ENCODE measurements at places on chromosomes 16 and 17.

- no peak for DNase-seq
These were observed 9.7 kb downstream of the NEUROD2 start for GRCh38 chr17:39598047-39598481.

DNA sequence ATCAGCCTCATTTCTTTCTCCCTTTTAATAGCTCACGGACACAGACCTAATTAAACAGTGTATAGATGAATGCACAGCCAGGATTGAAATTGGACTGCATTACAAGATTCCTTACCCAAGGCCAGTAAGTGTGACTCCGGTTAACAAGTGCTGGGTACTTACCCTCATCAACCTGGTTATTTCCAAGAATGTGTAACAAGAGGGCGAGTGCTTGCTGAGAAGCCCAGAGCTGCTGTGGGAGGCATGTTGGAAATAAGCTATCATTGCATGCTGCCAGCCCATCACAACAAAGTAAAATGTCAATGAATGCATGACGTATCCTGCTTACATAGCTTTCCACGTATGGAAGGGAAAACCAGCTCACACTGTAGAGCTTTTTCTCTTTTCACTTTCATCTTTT lies 19.5 kb downstream of the LYRM1 start:
- DNase-seq: no peak

DNA sequence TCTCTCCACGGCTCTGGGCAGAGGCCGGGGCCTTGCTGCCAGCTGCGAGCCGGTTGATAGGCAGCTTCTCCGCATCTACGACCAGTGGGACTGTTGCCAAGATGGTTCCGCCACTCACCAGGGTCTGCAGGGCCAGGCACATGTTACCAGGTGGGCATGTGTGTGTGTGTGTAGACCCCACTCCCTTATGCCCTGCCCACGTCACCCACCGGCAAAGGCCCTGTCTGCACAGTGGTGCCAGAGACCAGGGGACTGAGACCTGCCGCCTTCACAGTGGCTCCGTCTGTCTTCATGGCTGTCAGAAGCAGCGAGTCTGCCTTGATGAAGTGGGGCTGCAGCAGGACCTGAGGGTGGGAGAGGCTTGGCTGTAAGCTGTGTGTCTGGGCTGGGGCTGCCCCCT lies 17.7 kb downstream of the SREBF1 start:
- DNase-seq: no peak

DNA sequence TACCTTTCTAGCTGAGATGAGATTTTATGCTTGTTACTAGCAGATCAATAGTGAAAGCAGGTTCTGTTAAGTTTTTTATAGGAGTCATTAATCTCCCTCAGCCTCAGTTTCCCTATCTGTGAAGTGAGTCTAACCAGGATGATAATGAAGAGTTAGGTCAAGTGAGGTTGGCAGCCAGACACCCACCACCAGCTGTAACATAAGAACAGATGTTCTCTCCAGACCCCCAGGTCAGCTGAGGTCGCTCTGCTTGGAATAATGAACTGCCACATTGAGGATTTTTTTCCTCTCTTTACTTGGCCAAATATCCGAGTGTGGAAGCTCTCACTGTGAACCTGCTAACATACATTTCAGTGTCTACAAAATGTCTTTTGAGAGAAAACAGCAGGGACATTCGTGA lies 389.6 kb downstream of the WWOX start:
- no peak for DNase-seq

- no peak for DNase-seq
These were observed 1034.5 kb upstream of the EEF2KMT start for GRCh38 chr16:6132121-6132520.

DNA sequence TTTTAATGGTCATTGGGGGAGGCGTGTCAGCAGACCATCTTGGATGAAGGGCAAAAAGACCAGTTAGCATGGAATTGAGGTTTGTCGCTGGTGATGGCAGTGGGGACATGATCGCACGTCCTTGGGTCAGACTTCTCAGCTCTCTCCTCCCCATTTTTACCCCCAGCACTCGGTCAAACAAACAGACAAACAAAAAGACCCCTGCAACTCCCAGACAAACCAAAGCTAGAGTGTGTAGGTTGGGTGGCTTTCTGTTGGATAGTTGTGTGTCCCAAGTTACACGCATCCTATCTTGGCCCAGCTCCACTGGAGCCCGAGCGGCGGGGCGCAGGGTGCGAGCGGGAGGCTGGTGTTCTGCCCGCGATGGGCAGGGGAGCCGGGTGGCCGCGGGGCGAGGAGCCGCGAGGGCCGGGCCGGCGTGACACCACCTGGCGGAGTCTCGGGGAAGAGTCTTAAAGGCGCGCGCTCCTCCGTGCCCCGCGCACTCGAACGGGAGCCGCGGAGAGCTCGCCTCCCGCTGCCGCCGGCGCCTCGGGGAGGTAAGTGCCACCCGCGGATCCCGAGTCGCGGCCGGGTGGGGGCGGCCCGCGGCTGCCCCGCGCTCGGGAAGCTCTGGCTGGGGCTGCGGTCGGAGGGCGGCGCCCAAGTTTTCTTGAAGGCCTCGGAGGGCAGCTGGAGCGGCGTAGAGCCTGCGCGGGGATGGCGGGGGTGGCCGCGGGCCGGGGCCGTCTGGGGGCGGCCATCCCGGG lies 18.5 kb upstream of the NTN1 start:
- DNase-seq: no peak

GRCh38 chr17:2120586-2121335 lies 65.9 kb downstream of the HIC1 start:
- no peak for DNase-seq

DNA sequence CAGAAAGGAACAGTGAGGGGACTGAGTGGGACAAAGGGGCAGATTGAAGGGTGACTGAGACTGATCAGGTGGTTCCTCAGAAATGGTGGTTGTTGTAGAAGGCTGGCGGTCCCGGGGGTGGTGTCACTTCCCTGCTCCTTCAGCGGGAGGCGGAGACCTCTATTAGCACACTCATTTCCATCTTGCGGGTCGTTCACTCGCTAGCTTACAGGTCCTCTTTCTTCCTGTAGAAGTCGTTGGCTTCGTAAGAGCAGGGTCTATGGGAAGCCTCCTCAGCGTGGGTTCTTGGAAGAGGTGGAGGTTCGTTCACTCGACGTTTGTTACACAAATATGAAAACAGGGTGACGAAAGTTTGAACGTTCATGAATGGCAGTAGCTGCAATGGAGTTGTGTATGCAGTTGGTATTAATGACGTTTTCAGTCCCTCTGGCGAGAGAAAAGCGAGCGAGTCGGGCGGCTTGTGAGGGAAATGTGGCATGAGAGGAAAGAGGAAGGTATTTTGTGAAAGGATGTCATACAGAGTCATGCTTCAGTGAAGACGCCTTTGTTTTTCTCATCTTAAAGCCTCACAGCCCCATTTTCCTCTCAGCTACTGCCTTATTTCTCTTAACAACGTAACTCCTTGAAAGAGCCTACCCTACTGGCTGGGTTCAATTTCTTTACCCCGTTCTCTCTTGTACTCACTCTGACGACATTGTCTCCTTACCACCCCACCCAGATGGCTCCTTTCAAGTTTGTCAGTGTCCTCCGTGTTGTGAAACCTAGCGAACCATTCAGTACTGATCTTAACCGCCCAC lies 667 bp downstream of the EFCAB13 start:
- no peak for DNase-seq

- no peak for DNase-seq
These were observed 981 bp downstream of the BEAN1 start for GRCh38 chr16:66427871-66428681.

GRCh38 chr17:35117984-35118383 lies 1.7 kb downstream of the RAD51D start:
- no peak for DNase-seq

GRCh38 chr17:81292450-81292849 lies 2.7 kb downstream of the SLC38A10 start:
- DNase-seq: no peak

DNA sequence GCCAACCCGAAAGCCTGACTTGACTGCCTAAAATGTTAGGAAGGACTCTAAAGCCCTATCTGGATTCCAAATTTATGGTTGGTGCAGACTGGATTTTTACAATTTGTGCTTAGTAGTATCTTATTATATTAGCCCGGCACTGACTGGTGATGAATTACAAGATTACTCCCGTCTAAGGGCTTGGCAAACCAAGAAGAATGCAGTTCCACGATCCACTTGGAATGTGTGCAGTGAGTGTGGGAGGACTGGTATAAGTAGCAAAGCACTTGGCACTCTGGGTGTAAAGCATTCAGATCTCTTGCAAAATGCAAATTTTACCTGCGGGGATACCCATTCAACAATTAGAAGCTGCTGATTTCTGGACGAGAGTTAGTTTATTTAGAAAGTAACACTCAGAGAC lies 539.4 kb downstream of the MAF start:
- no peak for DNase-seq

DNA sequence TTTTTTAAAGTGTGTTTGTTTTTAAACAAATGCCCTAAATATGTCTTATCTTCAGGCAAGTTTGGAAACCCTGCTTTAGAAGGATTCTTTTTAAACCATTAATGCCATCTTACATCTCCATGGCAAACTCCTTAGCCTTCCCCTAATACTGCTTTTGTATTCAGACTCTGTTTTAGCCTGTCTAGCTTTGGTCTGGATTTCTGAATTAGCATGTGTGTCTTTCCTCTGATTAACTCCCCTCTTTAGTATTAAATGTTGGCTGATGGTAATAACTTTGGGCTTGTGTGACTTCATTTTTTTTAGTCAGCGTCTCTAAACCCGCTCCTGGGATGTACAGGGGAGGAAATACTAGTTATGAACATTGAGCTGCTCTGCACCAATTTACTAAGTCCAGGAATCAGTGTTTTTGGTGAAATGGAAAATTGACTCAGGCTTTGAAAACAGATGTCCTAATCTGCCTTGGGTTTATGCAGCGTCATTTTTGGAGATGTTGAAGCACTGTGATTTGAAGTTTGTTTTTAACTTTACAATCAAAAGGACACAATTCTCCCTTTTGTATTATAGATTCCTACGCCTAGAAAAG lies 22.2 kb downstream of the WIPF2 start:
- DNase-seq: no peak

DNA sequence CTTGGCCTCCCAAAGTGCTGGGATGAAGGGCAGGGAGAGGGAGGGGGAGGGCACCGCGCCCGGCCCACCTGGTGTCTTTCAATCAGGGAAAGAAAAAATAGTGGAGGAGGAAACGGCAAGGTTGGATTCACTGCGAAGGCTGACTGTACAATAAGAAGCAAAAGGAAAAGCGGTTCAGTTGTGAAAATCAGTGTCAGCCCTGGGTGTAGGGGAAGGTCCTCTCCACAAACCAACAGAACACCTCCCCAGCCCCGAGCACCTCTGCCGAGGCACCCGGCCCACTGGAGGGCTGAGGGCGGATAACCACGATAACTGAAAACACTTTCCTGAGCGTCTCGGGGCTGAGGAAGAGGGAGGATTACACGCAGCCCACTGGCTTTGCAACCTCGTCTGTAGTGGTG lies 1.4 kb upstream of the SPG7 start:
- DNase-seq: no peak

GRCh38 chr17:30103921-30104320 lies 12.7 kb upstream of the NSRP1 start:
- no peak for DNase-seq

Data from NCI-H2107 (cell line).